ENCODE measurements at places on chromosomes 13 and 19.
A peak's percentile ranks its signal among the peaks of the same experiment; 100 is the strongest.

DNA sequence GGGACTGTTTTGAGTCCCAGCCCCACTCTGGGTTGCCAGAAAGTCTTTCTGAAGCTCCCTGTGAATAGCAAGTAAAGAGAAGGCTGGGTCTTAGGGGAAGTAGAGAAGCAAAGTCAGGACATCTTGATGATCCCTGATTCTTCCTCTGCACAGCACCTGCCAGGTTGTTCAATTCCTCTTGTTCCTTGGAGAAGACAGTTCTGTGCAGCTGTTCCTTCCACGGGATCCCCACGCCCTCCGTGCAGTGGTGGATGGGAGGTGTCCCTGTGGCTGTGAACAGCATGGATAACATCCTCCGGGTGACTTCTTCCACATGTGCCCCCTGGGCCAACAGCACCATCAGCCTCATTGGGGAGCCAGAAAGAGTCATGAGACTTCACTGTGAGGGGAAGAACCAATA is 29.1 kb upstream of the IGLON5 start:
- DNase-seq: no peak

GRCh38 chr13:64480672-64481071 is 2749.5 kb downstream of the PCDH9 start:
- no peak for DNase-seq

- DNase-seq: peak; percentile 45
Observed at GRCh38 chr13:99124794-99125316, 75.8 kb upstream of the UBAC2 start.

- DNase-seq: no peak
Observed at GRCh38 chr13:51562011-51562671, 22.1 kb upstream of the WDFY2 start.

DNA sequence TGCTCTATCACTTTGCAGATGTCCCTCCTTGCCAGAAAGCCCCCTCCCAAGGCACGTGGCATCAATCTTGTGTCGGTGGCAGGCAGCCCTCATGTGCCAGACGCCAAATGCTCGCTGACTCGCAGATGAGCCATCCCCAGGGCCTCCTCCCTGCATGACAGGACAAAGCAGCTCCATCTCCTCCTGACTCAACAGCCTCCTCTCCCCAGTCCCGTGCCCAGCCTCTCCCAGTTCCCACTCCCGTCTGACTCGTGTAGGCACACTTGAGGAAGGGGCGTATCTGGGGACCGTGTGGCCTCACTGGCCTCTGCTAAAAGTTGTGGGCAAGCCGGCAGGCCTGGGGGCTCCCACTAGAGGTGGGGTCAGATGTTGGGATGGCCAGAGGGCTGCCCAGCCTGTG is 133.6 kb downstream of the STK24 start:
- peak; percentile 92 for DNase-seq

- DNase-seq: peak; percentile 17
Observed at GRCh38 chr13:94325650-94326049, 153.8 kb downstream of the DCT start.

- peak; percentile 36 for DNase-seq
Observed at GRCh38 chr19:45973553-45974338, at the start of gene NOVA2. NOVA2 (minus strand) TSS chr19:45973865; CDS start chr19:45973351, 514 bp downstream.

- no peak for DNase-seq
Observed at GRCh38 chr19:42376177-42376555, 13.9 kb downstream of the CNFN start.

GRCh38 chr19:3691726-3692125 is 8.5 kb downstream of the PIP5K1C start:
- DNase-seq: no peak

GRCh38 chr13:80462567-80462966 is 121.6 kb upstream of the SPRY2 start:
- DNase-seq: no peak

DNA sequence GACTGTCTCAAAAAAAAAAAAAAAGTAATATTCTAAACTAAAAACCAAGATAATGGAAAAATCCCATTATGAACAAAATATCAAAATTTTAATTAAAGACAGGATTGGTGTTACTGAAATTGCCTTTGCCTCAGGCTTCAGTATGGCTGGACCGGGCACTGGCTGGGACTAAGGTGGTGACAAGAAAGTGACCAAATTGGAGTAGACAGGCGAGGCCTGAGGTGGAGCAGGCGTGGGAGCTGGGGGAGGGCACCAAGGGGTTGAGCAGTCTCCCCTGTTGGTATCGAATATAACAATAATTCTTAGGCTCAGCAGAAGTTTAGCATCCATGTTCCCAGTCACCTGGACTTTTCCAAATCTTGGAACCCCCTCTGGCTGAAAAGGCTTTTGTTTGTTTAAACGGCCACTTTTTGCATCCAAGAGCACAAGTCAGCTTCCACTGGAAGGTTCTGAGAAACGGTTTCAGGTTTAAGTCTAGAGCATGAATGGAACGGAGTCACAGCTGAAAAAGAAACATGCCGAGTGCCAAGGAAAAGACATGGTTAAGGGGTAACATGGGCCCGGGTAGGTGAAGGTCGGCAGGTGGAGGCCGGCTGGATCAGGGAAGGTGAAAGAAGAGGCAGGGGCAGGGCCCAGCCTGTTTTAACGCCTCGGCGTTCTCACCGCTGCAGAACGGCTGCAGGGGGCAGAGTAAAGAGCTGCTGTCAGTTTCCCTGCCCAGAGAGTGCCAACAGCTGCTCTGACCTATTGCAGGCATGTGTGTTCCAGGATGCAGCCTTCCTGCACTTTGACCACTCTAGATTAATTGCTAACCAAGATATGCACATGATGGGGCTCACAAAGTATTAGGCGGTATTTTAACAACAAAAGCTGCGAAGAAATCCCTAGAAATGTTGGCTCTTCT is 104.4 kb downstream of the TM9SF2 start:
- no peak for DNase-seq

DNA sequence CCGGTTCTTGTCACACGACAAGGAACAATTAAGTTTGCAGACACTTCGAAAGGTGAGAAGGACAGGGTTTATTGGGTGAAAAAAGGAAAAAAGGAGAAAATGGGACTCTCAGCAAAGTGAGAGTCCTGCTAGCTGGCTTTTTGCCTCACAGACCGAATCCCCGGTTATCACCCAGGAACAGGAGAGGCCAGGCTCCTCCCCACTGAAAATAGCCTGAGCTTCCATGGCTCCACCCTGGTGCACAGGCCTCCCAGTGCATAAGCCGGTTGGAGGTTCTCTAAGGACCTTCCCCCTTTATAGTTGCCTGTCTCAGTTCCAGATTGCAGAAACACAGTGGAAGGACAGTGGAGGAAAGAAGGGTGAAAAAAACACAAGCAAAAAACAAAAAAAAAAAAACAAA is 571.7 kb downstream of the KCTD12 start:
- DNase-seq: no peak

DNA sequence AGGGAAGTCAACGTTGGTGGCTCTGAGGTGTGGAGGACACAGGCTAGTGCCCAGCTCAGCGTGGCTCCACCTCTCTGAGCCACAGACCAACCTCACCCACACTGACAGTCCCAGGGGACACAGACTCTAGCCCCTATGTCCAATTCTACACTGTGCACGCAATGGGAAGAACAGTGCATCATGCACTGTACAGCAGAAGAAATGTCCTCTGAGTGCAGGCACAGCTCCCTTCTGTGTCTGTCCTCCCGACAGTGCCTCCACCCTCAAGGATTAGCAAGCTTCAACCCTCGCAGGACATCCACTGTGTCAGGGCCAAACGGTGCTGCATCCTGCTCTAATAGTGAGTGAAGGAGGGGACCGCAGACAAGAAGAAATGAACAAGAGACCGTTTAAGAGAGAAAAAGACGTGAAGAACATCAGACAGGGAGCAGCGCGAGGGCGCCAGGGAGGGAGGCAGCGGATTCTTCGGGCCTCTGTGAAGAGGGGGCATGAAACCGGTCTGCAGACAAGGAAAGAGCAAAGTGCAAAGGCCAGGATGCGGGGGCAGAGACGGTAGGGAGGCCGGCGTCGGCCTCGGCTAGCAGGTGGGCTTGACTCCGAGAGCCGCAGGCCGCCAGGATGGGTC is 681 bp downstream of the ZNF837 start:
- no peak for DNase-seq

DNA sequence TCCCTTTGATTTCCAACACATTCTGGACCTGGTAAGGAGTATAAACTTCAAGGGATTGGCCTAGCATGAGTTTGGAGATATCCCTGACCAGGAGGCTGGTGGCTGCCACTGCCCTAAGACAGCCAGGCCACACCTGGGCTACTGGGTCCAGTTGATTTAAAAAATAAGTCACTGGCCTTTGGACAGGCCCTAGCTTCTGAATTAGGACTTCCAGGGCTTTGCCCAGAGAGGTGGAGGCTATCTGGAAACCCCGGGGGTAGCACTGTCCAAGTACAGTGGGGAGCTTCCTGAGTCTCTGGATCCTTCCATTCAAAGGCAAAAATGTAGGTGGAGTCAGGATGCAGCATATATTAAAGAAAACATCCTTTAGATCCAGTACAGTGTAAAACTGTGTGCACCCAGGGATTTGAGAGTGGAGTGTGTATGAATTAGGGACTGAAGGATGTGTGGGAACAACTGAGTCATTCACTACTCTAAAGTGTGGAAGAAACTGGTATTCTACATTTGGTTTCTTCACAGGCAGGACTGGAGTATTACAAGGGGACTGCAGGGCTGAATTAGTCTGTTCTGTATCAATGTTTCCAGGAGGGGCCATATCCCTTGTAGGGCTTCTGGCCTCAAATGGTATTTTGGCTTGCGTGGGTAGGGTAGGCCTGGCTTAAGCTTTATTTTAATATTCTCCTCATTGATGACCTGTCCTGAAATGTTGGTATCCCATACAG is 14.8 kb upstream of the FCGBP start:
- no peak for DNase-seq

GRCh38 chr13:48680756-48681392 is 27.1 kb downstream of the CYSLTR2 start:
- no peak for DNase-seq

- no peak for DNase-seq
Observed at GRCh38 chr19:56137405-56137804, 3.7 kb upstream of the ZNF444 start.

GRCh38 chr13:40221460-40222201 is 444.8 kb downstream of the FOXO1 start:
- DNase-seq: no peak

DNA sequence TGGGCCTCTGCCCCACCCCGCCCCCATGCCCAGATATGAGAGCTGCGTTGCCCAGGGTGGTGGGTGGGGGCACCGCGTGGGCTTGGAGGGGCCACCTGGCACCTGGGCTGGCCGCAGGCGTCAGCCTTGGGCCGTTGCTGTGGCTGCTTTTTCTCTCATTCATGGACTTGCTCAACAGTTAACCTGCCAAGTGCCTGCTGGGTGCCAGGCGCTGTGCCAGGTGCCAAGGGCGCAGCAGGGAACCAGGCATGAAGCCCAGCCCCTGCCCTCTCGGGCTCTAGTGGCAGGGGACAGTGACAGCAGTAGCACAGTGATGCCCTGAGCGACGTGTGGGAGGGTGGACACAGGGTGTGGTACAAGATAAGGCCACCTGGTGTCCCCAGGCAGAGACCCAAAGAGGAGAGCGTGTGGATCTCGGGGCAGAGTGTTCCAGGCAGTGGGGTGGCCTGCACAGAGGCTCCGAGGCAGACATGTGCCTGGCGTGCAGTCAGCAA is 28.1 kb downstream of the DHX34 start:
- DNase-seq: no peak

GRCh38 chr19:23769691-23770468 is 11.2 kb upstream of the ZNF681 start:
- DNase-seq: no peak

DNA sequence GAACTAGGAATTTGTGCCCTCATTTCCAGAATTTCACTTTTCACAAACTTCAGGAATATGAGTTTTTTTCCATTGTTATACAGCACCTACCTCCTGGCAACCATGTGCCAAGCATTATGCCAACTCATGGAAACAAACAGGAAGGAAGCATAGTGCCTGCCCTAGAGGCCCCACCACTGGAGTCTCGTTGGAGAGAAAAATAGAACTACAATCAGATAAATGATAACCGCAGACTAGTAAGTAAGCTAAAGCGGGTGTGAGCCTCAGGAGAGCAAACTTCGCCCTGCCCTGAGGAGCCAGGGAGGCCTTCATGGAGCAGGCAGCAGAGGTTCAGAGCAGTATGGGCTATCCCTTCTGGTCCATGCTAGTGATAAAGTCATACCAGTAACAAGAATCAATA is 75.9 kb downstream of the FRY start:
- DNase-seq: no peak

DNA sequence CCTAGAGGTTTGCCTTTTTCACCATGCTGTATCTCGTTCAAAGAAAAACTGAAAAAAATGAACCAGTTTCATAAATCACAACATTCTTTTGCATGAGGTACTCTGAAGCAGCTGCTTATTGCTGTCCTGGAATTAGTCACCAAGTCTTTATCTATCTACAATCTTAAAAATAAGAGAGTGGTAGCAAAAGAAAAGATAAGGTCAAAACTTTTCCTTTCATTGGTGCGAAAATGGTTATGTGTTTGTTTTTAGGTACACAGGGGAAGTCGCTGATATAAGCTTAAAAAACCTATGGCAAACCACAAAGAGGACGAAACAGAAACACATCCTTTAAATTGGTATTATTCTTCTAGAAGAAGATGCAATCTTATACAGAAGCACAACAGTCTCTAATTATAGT is 20.7 kb downstream of the OBI1 start:
- no peak for DNase-seq

DNA sequence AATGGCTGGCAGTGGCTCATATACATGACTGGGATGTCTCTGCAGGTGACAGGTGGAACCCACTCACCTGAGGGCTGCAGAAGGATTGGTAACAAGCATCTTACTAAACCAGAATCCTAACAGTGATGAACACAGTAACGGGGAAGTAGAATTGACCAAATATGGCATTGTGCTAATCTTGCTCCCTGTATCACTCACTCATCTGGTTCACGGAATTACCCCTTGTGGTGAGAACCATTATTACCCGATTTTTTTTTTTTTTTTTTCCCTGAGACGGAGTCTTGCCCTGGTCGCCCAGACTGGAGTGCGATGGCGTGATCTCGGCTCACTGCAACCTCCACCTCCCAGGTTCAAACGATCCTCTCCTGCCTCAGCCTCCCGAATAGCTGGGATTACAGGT is 69.5 kb downstream of the PTPRS start:
- no peak for DNase-seq

DNA sequence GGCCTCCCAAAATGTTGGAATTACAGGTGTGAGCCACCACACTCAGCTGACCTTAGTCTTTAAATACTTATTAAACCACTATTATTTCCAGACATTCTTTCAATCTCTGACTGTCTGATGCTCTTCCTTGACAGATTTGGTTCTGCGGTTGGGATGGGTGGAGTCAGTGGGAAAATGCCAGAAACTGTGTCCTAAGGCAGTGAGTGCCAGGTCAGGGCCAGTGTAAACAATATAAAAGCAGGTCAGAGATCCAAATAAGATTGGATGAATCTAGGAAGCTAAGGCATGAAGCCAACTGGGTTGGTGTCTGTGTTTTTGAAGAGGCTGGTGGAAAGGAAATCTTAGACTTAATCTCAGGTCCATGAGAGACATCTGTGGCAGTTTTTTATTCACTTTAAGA is 74.7 kb downstream of the KLF5 start:
- DNase-seq: no peak

Measured in IMR-90 (cell line).